Urinary bladder (tissue), 4 donors: ENCODE measurements at places on chromosomes 6 and 20. TPM values are rescaled to one million over a fixed set of nuclear protein-coding genes. Genes with fewer than 3 reads are reported as not detected.

DNA sequence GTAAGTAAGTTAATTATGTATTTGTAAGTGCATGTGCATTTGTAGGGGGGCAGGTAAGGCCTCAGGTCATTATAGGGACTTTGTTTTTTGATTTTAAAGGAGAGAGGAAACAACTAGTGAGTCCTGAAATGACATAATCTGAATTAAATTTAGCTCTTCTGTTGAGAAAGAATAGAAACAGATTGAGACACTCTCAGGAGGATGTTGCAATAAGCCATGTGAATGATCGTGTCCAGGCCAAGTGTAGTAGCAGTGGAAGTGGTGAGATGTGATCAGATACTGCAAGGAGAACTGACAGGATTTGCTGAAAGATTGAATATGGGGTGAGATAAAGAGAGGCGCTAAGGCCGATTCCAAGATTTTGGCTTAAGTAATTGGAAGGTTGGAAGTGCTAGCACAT is 2.6 kb upstream of the CENPW start:
- no peak for DNase-seq

GRCh38 chr6:142055219-142055618 is 77.5 kb upstream of the GJE1 start:
- DNase-seq: no peak

GRCh38 chr6:19844689-19845088 is 7.5 kb downstream of the ID4 start:
- DNase-seq: no peak

The EFCAB8 gene
- polyA plus RNA-seq: 0.11 TPM

DNA sequence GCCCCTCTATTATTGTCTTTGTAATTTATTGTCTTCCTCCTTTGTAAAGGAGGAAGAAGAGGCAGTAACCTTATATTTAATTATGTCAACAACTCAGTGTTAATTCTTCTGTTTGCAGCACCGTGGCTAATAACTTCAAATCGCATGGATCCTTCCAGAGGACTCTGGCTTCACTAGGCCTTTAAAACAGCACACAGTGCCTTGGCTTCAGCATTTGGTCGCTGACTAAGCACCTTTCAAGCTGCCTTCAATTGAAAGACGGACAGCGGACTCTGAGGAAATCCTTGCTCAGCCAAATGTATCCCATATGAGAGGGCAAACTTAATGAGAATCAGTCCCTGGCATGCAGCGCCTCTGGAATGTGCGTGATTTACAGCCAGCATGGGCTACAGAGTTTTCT is 64.2 kb downstream of the SGK1 start:
- no peak for DNase-seq
